GM13977 (cell line): ENCODE measurements at places on chromosomes 1 and 21.

DNA sequence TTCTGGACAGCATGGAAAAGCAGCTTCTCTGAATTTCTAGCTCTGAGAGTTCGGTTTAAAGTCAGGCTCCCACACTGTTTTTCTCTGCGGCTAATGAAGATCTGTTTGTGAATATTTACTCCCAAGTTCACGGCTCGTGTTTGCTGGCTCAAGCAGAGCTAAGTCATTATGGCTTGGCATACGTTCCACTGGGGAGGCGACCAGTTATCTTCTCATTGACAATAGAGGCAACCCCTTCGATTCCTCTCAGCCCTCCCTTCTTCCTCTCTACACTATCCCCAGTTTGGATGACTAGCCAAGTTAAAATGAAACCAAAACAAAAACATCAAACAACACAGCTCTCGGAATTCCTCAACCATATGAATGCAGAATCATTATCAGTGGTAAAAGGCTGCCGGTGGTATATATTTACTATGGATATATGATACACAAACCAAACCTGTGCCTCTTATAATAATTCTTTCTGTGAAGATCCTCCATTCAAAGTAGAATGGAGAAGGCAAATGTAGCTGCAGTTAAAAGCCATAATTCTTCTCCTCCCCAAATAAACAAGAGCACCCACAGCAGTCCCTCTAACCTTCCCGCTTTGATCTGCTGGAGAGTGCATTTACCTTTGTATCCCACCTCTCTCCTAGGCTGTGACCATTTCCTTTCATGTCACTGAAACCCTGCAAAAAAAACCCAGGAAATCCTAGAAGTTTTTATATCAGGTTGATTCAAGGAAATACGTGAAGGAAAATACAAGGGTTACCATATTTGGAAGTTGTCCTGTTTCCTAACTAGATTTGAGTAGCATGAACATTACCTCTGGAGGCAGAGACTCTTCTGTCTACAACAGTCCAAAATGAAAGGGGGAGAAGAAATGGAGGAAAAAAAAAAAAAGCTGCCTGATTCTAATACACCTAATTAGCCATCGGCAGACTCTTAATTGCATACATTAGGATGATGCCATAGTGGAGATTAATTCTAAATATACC lies 108.3 kb upstream of the USH2A start:
- DNase-seq: no peak

GRCh38 chr21:27269644-27270043 lies 302.8 kb upstream of the ADAMTS5 start:
- DNase-seq: no peak

DNA sequence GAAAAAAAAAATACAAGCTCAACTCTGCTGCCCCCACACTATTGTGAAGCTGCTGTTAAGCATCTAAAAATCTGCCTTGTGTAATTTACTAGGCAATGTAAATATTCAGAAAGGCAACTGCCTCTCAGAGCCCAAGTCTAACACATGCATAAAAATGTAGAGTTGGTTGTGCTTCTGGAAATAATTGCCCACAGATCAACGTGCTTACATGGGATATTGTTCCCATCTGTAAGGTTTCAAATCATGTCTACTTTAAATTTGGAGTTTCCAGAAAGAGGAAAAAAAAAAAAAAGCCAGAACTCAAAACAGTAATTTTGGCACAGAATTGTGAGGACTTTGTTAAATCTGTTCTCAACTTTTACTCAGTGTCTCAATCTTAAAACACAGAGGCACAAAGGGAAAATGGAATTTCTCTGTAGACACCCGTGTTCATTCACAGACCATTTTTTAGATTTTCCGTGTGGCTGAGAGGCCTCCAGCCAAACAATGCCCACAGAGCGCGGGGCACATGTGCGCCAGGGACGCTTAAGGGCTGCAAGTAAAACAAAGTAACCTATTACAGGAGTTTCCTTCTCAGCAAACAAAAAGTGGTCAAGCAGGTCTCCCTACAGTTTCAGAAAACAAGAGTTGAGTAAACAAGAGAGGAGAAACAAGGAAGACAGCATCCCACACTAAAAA lies 115.5 kb downstream of the RERE start:
- DNase-seq: peak; percentile 59

GRCh38 chr1:28642056-28642846 lies 616 bp downstream of the TAF12 start:
- DNase-seq: peak; percentile 40

- no peak for DNase-seq
Observed at GRCh38 chr1:164930241-164930640, 371.3 kb downstream of the PBX1 start.
